Activated CD4-positive, alpha-beta T cell treated with anti-CD3 and anti-CD28 coated beads, Interleukin-2, amount 50 U/mL, for 48 hours (primary cell): ENCODE measurements at places on chromosomes 6 and 20.
A peak's percentile ranks its signal among the peaks of the same experiment; 100 is the strongest.

DNA sequence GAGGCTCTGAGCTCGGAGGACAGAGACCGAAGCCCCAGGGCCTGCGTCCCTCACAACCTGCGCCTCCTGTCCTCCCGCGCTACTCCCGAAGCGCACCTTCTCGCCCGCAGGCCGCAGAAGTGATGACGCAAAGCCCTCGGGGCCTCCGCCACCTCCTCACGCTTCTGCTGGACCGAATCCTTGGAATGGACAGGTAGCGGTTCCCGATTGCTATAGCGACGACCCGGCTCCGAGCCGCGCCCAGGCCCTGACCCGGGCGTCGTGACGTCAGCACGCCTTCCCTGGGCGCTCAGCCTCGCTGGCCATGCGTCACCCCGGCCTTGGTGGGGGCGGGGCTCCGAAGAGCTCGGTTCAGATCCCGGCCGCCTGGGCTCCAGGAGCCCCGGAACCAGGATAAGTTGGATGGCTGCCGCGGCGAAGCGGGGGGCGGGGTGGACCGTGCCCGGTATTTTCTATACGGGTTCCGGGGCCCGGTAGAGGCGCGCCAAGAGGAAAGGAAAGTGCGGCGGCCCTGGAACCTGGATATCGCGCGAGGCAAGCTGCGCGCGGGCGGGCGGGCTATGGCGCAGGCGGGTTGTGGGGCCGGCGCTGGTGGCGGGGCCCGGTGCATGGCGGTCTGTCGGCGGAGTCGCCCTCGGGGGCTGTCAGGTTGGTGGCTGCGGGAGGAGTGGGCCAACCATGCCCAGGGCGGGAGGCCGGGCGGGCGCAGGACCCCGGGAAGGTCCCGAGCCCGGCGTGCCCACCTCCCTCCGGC, at the start of gene ZNF76:
Gene ZNF76, plus strand, starts transcription at position 542 of the 754 bp plus-strand sequence. CDS start 21,417 bp downstream, outside the sequence.
- DNase-seq, result peak; percentile 94

DNA sequence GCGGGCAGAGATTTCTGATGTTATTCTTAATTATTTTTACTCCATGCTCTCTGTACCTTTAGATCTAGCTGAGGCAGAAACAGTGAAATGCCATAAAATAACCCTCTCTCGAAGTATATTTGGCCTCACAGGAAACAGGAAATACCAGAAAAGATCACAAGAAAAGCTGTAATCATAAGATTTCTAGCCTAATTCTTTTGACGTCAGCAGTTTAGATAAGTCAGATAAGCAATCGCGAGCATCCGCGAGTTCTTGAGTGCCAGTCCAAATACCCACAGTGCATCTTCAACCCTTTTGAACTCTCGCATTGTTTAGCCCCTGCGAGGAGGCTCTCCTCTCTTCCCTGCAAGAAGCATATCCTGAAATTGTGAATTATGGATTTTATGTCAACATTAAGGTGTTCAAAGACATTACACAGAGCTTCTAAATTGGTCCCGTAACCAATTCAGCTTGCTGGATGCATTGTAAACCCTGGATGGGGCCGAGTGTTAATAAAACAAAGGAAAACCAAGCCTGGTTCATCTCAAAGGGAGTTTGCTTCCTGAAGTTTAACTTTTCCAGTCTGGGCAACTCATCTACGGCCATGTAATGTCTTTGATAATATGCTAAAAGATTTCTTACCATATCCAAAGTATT, 198.9 kb downstream of the MTFR2 start:
- DNase-seq, result no peak

- DNase-seq, result no peak
These were observed 162.2 kb downstream of the TBXT start for GRCh38 chr6:166005401-166005943.

DNA sequence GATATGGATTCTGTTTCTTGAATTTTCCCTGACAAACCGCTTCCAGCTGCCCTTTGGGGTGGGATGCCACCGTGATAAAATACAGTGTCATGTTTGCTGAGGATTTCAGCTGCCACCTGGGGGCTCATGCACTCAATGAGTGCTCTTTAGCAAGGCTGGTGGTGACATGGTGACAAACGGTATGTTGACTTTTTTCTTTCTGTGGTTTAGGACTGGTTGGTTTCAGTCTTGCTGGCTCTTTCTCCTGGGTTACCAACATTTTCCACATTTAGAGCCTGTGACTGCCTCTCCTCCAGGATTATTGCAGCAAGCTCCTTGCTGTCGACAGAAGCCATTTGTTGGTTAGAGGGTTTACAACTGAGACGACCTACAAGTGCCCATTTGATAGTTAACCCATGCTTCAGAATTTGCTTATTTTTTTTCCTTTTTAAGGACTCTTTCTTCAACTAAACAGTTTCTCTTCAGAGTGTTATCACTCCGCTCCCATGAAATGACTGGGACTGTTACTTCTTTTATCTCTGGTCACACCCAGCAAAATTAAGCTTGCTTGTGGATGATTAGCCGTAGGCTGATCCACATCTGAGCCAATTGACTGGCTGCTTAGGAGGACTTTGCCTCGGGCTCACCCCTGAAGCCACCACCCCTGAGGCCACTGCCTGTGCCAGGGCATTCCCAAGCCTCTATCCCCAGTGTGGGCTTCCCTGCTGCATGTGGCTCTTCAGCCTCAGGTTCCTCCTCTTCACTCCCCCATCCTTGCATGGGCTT, 48.4 kb upstream of the CDYL start:
- DNase-seq, result peak; percentile 11

GRCh38 chr6:42968783-42969182, 8.2 kb downstream of the GNMT start:
- no peak for DNase-seq

DNA sequence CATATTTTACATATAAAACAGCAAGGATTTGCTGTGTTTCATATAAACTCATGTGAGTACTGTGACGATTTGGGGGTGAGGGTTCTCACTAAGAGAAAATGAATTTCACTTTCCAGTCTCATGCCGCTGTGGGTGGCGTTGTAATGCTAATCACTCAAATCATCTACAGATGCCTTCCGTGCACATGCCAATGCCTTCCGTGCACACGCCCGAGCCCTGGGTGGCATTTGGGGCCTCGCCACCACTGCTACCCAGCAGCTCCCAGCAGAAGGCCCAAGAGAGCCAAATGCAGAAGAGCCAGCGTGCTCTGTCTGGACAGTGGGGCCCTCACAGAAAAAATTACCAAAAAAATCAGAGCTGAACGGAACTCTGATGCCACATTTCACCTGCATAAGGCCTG, 53.7 kb downstream of the WDR27 start:
- DNase-seq, result no peak

DNA sequence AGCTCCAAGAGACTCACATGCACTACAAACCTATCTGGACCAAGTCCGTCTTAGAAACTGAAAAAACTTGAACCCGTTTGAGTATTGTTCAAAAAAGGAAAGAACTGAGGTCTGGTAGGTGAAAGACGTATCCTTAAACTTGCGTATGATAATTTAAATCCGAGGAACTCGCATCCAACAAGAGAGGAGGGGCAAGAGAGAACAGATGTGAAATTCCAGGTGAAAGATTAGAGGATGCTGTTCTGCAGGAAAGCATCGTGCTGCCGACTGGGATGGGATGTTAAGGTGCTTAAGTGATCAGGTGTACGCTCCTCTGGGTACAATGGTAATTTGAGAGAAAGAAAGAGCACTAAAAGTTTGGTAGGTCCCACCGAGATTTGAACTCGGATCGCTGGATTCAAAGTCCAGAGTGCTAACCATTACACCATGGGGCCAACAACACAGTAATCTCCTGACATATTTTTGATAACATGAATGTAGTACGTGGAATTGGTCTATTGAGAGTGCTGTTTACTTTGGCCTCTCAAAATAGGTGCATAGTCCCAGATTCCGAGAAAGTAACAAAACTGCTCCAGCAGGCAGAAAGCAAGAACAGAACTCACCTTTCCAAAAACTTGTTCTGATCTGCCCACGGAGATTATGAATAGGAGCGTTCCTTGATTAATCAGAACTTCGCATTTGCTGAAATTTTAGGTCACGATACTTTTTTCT, 53.5 kb upstream of the BTN3A2 start:
- peak; percentile 68 for DNase-seq

DNA sequence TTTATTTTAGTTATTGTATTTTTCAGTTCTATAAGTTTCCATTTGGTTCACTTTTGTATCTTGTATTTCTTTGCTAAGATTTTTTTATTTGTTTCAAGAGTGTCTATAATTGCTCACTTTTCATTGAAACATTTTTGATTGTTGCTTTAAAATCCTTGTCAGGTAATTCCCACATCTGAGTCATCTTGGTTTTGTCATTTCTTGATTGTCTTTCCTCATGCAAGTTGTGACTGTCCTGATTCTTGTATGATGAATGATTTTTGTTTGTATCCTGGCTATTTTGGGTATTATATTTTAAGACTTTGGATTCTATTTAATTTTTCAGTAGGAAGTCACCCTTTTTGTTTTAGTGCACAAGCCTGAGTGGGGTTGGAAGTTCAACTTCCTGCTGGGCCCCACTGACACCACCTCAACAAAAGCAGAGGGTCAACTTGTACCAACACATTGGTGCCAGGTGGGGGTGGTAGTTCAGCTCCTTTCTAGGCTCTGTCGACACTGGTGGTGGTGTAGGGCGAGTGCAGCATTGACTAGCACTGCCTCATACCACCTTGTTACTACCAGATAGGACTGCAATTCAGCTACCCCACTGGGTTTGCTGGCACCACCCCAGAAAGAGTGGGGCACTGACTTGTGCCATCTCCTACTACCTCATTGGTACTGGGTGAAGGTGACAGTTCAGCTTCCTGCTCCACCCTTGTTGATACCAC, 8.8 kb downstream of the RSPH3 start:
- DNase-seq, result no peak

GRCh38 chr6:123263981-123264380, 267.9 kb downstream of the CLVS2 start:
- DNase-seq, result no peak

DNA sequence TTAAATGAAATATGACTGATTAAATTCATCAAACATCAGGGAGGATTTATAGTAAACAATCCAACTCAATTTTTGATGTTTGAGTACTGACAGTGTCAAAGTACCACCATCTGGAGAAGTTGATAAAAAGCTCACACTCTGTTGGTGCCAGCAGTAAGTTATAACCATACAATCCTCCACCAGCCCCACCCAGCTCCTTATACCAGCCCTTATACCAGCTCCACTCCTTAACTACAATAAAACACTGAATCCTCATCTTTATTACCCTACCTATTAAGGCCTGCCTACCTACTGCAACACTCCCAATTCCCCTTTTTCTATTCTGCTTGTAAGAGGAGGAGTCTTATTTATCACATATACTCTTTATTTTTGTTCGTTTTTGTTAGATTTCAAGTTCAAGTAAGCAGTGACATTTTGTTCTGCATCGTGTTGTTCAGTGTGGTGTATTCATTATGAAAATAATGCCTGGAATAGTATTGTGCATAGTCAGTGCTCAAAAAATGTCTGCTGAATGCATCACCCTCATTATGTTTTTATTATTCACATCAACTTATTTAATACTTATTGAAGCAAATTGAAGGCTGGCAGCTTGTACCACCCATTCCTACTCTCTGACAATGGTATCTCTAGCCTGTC, 954.7 kb upstream of the ADGRB3 start:
- DNase-seq, result no peak

- peak; percentile 44 for DNase-seq
These were observed 808 bp downstream of the ULBP1 start for GRCh38 chr6:149964308-149965193.
